ENCODE measurements at places on chromosomes 2 and 18. TPM values are rescaled to one million over a fixed set of nuclear protein-coding genes. Genes with fewer than 3 reads are reported as not detected.

LOXHD1 gene
- not detected for total RNA-seq

DNA sequence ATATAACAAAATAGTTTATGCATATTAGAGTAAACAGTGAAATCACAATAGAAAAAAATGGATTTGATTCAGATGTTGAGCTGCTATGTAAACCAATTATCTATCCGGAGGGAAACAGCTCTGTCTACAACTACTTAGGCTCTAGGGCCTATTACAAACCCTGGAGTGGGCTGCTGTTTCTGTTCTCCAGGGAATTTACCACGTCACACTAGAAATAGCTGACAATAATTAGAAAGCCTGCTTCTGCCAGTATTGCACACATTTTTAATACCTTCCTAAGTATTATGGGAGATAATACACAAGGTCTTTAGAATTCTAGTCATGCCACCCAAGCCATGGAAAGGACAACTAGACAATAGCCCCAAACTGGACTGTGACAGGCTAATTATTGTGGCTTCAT, 411.1 kb downstream of the FIGN start:
- no peak for DNase-seq

FAM124B gene
- total RNA-seq: 0.08 TPM

DNA sequence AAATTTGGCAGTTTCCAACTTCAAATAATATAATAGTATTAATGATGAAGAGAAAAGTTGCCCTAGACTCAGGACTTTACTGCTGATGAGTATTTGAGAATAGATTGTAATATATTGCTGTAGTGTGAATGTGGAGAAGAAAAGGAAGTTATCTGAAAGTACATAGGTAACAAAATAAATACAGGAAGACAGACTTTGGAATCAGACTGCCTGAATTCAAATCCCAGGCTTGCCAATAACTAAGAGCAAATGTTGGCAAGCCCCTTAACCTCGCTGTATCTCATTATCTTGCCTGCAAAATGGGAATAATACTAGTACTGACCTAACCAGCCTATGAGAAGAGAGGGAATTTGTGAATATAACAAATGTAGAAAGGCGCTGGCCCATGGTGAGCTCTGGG, 765.2 kb upstream of the ID2 start:
- no peak for DNase-seq

DYNAP gene
- total RNA-seq: not detected

YPEL5 gene
- 66.4 TPM for total RNA-seq

WIPF1 gene
- 8.3 TPM for total RNA-seq

- DNase-seq: no peak
Observed at GRCh38 chr2:102927854-102928267, 166.0 kb downstream of the TMEM182 start.
